A172 (cell line): ENCODE measurements at places on chromosomes 1 and 21. TPM values are rescaled to one million over a fixed set of nuclear protein-coding genes. Genes with fewer than 3 reads are reported as not detected.

Gene OPN3
- 12.1 and 22.8 TPM in 2 replicates for total RNA-seq

Gene CYP4A11
- not detected in 2 replicates for total RNA-seq

Gene OR10Z1
- total RNA-seq = not detected in 2 replicates

Gene CEP170
- 139 and 179 TPM in 2 replicates for total RNA-seq

GRCh38 chr21:31583498-31583897 lies 76.0 kb upstream of the SOD1 start:
- no peak for DNase-seq

DNA sequence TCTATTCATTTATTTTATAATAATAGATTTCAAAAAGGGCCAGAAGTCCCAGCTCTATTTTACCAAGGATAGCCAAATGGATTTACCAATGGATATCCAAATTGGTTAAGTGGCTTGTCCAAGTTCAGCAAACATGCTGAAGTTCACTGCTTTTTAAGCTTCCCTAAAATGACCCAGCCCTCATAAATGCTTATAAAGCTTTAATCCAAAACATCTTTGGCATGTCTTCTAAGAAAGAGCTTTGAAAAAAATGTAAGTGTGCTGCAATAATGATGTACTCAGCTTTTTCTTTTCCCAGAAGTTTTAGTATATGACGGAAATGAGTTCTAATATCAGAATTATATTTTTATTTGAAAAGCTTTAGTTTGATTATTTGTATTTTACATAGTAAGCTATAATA lies 451.5 kb upstream of the ADAMTS5 start:
- no peak for DNase-seq

DNA sequence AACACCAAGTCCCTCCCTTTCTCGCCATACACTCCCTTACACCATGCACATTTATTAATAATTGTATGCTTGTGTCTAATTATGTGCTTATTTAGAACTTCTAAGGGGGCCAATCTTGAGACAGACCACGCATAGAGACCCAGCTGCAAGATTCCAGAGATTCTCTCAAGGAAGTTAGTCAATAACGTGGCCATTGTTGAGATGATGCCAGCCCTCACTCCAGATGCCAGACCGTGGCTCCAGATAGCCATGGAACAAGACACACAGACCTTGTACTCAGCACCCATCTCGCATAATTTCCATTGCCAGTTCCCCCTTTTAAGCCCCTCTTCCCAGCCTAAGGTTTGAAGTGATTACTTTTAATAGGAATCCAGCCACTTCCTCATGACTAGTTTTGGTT lies 62.4 kb downstream of the DIRAS3 start:
- no peak for DNase-seq

DNA sequence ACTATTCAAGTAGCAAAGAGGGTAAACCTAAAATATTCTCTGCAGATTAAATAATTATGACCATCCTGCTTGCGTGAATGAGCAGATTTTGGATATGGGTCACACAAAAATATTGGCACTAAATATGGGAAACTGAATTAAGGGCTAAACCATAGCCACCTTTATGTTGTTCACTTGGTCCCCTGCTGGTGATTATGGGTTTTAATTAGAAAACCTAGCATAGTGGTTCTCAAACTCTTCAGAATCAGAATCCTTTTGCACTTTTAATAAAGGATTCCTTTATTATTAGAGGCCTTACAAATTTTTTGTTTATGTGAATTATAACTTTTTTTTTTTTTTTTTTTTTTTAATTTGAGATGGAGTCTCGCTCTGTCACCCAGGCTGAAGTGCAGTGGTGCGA lies 38.5 kb upstream of the ZNHIT6 start:
- DNase-seq = no peak

- DNase-seq = no peak
Measured at GRCh38 chr1:43463479-43463878, 9.7 kb upstream of the HYI start.

DNA sequence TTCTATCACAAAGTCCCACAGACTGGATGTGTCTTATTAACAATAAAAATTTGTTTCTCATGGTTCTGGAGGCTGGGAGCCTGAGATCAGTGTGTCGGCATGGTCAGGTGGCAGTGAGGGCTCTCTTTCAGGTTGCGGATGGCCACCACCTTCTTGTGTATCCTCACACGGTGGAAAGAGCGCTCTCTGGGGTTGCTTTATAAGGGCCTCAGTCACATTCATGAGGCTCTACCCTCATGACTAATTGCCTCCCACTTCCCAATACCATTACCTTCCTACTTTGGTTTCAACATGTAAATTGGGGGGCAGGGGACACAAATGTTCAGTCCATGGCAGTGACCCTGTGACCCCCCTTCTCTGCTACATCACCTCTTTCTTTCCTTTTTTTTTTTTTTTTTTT lies 20.7 kb upstream of the MX1 start:
- DNase-seq = no peak

DNA sequence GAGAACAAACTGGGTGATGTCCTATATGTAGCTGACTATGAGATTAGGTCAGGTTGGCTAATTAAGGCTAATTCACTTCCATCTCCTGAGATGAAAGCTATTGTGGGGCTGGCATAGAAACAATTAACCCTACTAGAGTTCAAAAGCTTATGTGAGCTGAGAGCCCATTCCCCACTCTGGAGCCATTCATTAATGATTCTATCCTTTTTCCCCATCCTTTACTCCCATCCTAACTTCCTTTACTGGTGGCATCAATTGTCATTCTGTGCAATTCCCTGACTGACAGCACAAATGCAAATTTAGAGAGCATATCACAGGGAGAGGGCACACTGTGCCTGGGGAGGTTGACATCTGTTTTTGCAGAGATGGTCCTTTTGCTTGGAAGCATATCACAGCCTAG lies 103.9 kb downstream of the URB2 start:
- no peak for DNase-seq

DNA sequence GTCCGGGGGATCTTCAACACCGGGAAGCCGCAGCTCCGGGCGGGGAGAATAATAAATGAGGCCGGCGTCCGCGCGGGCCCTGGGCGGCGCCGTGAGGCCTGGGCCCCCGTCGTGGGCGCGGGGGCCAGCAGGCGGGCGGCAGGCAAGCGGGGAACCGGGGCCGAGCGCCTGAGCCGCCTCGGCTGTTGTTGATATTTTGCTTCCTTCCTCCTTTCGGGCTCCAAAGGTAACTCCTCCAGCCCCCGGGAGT lies at the start of gene MEF2D:
Gene MEF2D (minus strand): TSS at position 233 of the 250 bp plus-strand sequence. CDS start 17,483 bp downstream, outside the sequence.
- DNase-seq = no peak

DNA sequence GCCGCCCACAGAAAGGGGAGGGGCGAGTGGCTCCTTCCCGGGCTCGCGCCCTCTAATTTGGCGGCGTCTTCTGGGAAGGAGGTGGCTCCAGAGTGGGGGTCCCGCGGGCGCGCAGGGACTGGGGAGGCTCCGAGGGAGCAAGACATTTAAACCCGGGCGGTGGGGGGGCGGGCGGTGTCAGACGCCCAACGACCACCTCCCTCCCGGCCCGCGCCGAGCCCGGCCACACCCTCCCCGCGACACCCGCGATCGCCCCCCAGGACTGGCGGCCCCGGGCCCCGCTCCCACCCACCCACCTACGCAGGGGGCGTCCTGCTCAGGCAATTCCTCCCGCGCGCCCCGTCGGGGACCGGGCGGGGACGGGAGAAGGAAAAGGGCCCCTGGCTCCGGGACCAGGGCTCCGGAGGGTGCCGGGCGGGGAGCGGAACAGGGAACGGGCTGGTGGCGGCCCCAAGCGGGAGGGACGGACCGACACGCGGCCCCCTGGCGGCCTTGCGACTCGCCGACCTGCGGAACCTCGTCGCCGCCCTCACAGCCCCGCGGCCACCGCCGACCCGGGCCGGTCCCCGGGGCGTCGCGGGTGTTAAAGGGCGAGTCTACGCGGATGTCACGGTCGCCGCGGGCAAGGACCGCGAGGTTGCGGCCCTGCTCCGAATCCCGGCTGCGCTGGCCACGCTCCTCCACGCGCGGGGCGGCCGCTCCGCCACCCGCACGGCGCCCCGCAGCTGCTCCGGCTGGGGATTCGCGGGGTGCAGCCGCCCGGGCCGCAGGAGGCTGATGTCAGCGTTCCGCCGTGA lies 94.0 kb upstream of the FMN2 start:
- DNase-seq = no peak

GRCh38 chr1:246709835-246710234 lies 14.4 kb upstream of the SCCPDH start:
- no peak for DNase-seq

DNA sequence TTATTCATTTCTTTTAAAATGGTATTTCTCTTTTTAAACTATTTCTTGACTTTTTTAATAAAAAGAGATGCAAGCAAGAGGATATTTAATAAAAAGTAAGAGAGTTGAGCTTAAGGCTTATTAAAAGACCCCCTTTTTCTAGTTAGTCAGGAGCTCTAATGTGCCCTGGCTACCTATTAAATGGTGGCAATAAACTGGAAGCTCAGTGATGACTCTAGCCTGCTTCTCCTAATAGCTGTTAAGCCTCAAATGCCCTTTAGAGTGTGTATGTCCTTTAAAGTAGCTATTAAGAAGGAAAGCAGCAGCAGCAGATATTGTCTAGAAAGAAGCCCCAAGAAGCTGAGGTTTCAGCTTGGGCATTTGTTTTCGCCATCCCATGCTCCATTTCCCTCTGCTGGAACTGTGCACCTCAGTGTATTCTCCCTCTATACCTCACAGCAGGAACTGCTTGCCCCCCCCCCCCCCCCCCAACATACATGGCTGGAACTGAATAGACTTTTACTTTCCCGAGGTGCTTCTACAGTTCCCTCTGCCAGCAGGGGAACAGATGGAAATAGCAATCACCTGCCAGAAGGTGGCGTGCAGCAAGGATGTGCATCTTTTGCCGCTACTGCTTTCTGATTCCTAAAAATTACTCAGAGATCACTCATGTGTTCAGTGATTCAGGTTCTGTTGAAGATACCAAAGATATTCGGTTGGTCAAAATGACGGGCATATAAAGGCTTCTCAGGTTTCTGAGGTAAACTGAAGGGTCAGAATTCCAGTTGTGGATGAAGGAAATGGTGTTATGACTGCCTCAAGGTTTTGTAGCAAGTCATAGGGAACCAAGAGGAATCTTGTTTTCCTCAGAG lies 2.5 kb downstream of the RGS4 start:
- peak; percentile 93 for DNase-seq

GRCh38 chr1:69737527-69738185 lies 169.9 kb downstream of the LRRC7 start:
- DNase-seq = peak; percentile 71

- DNase-seq = no peak
Measured at GRCh38 chr21:44618909-44619308, 7.0 kb downstream of the KRTAP10-8 start.

- no peak for DNase-seq
Measured at GRCh38 chr1:204391629-204392028, 20.0 kb downstream of the PPP1R15B start.

- no peak for DNase-seq
Measured at GRCh38 chr21:43355266-43355924, 71.5 kb downstream of the SIK1 start.

DNA sequence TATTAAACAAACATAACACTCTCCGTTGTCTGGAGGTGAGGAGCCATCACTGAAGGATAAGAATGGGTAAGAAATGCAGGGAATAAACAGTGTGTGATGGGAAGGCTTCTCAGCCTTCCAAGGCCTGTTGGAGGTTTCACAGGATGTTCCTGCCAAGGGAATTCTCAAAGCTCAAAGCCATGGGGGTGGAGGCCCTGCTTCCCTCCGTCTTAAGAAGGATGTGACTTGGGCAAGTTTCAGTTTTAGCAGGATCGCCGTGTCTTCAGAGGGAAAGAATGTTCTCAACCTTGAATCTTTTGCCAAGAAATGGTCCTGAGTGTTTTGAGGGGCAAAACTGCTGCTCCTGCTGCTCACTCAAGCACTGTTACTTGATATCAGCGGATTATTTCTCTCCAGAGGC lies 41.7 kb upstream of the IL20 start:
- no peak for DNase-seq

DNA sequence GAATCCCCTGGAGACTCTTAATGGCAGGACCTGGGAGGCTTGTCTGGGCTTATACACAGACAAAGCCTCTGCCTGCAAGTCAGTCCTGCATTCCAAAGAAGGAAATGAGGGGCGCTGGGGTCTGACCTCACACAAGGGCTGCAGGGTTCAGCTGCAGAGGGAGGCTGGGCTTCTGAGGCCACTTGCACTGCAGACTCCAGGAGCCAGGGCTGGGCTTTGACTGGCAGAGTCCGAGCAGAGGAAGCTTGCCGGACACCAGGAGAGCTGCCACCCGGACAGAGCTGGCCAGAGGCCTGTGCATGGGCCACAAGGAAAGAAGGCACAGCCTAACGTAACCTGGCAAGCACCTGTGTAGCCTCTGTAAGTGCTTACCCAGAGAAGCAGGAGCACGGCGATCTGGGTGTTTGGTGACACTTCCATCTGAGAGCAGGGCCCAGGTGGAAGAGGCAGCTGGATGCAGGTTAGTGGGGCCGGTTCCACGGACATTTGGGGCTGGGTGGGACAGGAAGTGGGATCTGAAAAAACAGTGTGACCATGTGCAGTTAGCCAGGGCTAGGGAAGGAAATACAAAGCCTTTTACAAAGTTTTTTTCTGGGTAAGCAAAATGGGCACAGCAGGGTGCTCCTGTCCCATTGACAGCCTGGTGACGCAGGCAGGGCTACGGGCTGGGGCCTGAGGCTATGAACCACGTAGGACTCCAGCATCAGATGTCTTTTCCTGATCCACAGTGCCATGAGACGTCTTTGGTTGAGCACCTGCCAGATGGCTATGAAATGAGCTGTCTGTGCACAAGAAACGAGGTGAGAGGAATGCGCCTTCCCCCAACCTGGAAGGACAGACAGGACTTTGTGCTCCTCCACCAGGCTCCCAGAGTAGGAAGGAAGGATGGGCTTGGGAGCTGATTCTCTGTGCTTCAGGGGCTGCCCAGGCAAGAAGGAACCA lies 37.3 kb upstream of the LBR start:
- peak; percentile 54 for DNase-seq

- DNase-seq = no peak
Measured at GRCh38 chr21:16741141-16741665, 771.6 kb upstream of the CXADR start.

- DNase-seq = no peak
Measured at GRCh38 chr1:93332368-93332767, 13.3 kb upstream of the DR1 start.

DNA sequence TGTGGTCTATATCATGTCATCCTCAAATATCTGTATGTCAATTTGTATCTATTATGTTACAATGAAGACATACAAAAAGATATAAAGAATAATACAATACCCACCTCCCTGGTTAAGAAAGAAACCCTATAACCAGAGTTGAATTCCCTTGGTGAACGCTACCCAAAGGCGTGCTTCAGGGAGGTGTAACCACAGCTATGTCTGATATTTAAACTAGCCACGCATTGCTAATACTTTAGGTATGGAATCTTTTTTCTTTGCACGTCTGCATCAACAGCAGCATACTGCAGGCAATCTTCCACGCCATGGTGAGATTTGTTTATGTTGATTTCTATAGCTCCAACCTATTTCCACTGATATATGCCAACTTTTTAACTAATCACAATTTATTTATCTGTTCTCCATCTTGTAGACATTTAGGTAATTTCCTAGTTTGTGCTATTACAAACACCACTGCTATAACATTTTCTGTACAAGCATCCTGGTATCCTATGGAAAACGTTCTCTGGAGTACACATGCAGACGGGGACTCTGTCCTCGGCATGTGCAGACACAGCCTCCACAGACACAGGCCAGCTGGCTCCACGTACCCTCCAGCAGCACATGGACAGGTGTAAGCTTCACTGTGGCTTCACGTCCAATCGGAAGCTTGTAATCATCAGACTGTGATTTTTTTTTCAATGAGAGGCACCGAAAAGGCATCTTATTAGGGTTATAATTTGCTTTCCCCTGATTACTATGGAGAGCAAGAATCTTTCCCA lies 58.5 kb downstream of the HSF2BP start:
- DNase-seq = peak; percentile 92
